ENCODE measurements at places on chromosomes 1 and 21. TPM values are rescaled to one million over a fixed set of nuclear protein-coding genes. Genes with fewer than 3 reads are reported as not detected.

Gene NEXN
- total RNA-seq: not detected

DNA sequence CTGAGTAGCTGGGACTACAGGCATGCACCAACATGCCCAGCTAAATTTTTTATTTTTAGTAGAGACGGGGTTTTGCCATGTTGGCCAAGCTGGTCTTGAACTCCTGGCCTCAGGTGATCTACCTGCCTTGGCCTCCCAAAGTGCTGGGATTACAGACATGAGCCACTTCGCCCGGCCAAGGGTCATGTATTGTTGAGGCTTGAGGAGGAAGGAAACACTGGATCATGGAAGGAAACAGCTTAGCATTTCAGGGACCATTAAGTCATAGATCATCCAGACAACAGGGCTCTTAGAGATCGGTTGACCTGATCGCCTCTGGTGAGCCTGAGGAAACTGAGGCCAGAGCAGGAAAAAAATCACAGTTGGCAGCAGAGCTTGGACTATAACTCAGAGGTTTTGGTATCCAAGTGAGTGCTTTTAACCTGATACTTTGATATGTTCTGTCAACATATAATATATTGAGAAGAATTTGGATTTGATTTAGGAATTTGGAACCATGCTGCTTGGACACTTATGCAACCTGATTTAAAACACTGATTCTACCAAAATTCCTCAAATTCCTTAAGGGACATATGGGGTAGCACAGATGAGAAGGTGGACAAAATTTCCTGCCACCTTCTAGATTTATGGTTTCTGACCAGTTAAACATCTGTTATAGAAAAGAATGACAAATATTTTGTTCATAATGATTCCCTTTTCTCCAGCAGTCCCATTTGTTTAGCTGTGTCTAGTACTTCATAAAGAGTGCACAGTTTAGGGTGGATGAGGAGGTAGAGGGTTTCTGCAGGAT, 13.1 kb upstream of the BMP8A start:
- DNase-seq: no peak

GRCh38 chr1:64195081-64195395, 8.4 kb upstream of the UBE2U start:
- DNase-seq: no peak

GRCh38 chr1:33300673-33301072, 20.2 kb downstream of the A3GALT2 start:
- DNase-seq: no peak

GRCh38 chr1:237700181-237700580, 190.5 kb downstream of the ZP4 start:
- no peak for DNase-seq

GRCh38 chr21:42845296-42845965, 33.9 kb downstream of the WDR4 start:
- DNase-seq: no peak

- no peak for DNase-seq
Measured at GRCh38 chr21:15045017-15045416, 19.8 kb downstream of the NRIP1 start.

GRCh38 chr1:5751163-5751540, 241.1 kb downstream of the NPHP4 start:
- no peak for DNase-seq

DNA sequence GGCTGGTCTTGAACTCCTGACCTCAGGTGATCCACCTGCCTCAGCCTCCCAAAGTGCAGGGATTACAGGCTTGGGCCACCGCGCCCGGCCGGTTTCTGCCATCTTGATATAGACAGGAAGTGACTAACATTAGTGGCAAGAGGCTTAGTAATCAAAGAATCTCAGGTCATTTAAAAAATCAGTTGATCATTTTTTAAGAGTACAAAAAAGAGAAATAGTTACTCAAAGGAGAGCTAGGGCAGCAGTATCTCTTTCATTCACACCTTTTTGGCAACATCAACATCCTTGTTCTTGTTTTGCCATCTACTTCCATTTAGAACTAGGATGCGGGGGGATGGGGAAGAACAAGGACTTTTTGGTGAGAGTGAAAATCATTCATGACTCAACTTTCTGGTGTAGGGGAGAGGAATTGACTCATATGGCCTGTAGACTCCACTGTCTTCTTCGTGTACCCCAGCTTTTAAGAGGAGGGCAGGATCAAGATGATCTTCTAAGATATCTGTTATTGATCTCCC, 8.8 kb downstream of the FCRLB start:
- peak; percentile 44 for DNase-seq
